Stimulated activated CD4-positive, alpha-beta T cell treated with anti-CD3 and anti-CD28 coated beads, Interleukin-4, amount 100 ng/mL, for 24 hours (primary cell): ENCODE measurements at places on chromosomes 1 and 21.

DNA sequence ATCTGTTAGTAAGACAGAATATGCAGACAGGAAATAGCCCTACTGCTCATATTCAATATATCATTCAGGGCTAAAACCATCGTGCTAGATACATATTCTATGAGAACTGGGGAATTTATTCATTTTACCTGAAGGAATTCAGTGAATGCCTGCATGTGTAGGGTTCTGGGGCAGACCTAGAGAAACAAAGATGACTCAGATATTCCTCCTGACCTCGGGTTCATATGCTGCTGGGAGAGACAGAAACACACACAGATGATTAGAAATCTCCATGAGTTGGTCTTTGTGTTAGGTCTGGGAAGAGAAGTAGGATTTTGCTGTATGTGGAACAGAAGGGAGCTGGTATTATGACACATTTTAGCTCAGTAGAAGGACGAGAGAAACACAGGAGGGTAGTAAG, 176.5 kb upstream of the ST6GALNAC5 start:
- DNase-seq, result no peak

GRCh38 chr1:201264072-201264471, 19.2 kb upstream of the PKP1 start:
- DNase-seq, result no peak

DNA sequence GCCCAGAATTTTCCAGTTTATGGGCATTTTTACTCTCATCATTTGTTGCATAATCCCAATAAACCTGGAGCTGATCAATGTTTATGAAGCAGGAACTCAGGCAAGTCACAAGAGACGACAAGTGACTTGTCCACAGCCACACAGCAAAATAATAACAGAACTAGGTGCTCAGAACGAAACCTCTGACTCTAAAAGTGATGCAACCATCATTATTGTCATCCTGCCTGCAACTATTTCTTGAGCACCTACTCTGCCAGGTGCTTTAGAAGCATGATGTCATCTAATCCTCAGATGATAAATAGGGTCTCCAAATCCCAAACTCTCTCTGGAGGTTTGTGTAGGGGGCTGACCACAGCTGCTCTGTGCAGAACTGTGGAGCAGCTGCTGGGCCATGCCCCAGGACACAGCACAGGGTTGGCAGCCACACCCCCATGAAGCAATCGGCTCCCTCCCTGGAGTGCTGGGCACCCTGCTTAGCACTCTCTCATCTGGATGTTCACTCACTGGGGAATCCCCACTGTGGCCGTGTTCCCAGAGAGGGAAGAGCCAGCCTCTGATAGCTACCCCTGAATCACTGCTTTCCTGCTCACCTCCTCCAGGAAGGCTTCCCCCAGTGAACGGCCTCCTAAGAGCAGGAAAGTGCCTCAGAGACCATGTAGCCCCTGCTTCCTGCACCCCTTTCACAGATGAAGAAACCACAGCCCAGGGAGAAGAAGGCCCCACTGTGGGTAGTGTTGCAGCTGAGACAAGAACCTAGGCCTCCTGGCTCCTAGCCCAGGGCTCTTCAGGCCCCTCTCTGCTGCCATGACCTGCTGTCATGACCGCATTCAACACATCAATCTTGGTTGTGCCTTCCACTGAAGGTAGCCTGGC, 2.1 kb downstream of the TTC22 start:
- DNase-seq, result peak; percentile 39

DNA sequence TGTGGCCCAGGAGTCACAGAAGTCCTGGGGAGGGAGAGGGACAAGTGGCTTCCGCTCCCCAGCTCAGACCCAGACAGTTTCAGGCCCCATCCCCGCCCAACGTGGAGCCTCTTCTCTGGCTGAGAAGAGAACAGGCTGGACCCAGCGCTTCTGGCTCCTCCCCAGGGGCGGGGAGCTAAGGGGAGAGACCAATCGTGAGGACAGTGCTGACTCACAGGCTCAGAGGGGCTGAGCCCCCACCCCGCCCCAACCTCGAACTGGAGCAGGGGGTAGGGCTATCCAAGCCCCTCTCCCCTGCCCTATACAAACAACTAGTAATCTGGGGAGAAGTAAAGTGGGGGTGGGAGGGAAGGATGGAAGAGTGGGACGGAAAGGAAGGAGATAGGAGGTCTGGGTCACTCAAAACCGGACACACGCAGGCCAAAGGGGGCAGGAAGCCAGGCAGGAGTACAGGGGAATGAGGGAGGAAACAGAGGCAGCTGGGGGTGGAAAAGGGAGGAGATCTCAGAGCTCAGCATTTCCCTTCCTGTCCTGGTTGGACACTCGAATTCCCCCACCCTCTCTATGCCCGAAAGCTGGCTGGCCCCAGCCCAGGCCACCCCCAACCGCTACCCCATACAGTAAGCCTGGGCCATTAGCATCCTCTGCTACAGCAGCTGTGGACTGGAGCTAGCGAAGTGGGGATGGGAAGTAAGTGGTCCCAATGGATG, at the start of gene SHC1:
SHC1 (minus strand) TSS at position 117 of the 710 bp plus-strand sequence. CDS start 221 bp downstream, outside the sequence.
- peak; percentile 47 for DNase-seq

DNA sequence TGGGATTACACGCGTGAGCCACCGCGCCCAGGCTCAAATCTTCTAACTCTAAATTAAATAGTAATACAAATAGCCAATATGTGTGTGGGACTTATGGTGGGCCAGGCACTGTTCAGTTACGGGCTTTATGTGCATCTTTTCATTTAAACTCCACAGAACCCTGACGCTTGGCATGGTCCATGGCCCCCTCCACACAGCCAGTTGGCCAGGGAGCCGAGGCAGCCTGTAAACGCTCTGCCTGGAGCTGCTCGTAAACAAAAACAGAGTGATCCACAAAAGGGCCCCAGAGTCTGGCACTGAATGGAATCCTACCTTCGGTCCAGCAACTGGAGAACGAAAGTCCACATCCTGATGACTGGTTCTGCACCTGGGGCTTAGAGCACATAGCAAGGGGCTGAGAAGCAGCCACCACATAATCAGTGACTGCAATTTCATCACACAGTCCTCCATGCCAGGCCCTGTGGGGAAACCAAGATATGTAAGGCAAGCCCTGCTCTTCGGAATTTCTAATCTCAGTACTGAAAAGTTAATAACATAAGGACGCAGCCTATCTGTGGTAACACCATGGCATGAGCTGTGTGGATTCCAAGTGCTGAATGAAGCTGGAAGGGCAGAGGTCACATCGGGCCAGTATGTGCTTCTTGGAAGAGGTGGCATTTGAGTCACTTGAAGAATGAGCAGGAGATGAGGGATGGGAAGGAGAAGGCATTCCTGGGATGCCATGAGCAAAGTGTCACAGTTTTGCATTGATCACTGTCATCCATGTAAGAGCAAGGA, 13.5 kb upstream of the ADAMTSL4 start:
- DNase-seq, result no peak

- no peak for DNase-seq
Observed at GRCh38 chr1:37983546-37983945, 6.3 kb downstream of the SF3A3 start.
